NCI-H748 treated with DMSO at 0.1 percent for 48 hours (cell line): ENCODE measurements at places on chromosomes 6 and 20.

- no peak for DNase-seq
These were observed 3.0 kb upstream of the NNAT start for GRCh38 chr20:37518059-37518458.

DNA sequence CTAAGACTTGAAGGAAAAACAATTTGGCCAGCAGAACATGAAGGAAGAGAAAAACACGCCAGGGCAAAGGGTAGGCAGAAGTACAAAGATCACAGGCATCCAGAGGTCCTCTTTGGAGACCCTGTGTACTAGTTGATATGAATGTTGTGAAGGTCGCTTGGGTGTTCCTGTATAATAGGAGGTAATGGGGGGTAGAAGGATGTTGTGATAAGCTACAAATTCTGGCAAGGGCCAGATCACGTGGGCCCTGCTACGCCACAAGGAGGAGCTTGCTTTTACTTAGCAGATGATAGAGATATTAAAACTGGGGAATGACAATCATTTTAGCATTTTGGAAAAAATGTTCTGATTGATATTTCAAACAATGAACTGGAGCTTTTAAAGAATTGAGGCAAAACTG is 878 bp upstream of the HLA-DMA start:
- DNase-seq: no peak

DNA sequence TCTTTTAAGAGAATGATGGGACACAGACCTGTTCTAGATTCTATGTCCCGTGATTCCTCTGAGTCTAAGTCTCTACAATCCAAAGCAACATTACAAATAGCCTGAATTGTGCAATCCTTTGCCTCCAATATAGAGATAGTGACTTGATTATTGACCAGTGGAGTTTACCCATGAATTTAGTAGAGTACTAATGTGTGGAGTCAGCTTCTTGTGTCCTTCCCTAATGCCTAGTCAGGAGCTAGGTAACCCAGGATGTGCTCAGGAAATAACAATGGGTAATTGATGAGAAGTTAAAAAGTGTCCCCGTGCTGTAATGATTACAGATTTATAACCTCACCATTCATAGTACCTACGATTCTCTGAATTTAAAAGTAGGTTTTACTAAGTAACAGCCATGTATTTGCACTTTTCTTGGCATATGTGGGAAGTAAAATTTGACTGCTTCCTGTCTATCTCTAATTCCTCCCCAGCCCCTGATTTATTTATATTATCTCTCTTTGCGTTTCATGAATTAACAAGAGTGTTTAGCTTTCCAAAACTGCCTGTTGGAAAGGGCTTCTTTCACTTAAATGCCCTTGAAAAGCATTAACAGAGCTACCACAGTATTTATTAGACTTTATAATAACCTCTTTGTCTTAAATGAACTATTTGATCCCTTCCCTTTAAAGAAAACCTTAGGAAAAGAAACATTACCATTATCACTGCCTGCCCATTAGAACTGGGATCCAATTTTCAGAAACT is 30.5 kb downstream of the NEDD9 start:
- no peak for DNase-seq

GRCh38 chr6:44606504-44606903 is 219.0 kb downstream of the CDC5L start:
- peak; percentile 5 for DNase-seq

DNA sequence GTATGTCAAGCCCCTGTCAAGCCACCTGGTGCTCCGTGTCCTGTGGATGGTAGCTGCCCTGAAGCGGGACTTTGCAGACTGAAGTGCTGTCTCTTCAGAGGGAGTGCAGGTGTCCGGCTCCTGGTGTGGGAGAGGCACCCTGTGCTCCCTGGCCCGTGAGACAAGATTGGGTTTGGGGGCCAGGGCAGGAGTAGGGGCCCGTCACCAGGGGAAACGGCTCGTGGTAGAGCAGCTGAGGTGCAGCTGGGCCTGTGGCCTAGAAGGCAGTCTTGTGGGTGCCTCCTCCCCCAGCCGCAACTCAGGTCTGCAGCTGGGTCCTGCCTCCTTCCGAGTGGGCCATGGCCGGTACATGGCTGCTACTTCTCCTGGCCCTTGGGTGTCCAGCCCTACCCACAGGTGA is at the start of gene PTCRA:
Gene PTCRA (plus strand): TSS at position 322 of the 400 bp plus-strand sequence. CDS start 17 bp downstream, at position 339.
- DNase-seq: no peak

DNA sequence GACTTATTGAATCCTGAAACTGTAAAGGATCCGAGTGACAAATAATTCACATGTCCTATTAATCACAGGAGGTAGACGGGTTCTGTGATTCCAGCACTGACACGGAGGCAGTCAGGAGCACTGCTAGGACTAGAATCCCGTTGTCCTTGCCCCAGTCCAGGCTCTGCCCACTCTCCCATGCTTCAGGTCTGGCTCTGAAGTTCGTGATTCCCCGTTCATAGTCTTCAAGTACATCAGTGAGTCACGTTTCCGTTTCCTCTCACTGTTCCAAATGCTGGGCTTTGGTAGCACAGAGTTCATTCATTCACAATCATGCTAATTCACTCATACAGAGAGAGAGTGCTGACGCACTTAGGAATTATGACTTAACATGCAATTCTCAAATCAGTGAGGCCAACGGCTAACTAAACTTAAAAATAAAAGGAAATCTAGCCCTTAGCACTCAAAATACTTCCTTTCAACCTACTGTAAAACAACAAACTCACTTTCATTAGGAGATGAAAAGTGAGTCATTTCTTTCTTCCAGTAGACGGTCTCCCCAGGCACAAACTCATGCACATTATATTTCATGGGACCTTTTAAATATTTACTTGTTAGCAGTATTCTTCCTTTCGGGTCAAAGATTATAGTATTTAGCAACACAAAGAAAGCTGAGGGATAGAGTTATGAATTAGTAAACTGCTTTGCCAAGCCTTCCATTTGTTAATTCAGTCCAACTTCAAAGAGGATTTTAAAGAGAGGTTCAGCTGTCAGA is 94.0 kb upstream of the NHSL1 start:
- DNase-seq: no peak

GRCh38 chr6:157047328-157047727 is 270.1 kb downstream of the ARID1B start:
- no peak for DNase-seq

- no peak for DNase-seq
These were observed 285.6 kb downstream of the TAF4 start for GRCh38 chr20:61780066-61780465.

GRCh38 chr6:163120223-163120622 is 294.3 kb upstream of the QKI start:
- DNase-seq: no peak

- no peak for DNase-seq
These were observed 40.1 kb downstream of the NUP153 start for GRCh38 chr6:17666646-17667045.

DNA sequence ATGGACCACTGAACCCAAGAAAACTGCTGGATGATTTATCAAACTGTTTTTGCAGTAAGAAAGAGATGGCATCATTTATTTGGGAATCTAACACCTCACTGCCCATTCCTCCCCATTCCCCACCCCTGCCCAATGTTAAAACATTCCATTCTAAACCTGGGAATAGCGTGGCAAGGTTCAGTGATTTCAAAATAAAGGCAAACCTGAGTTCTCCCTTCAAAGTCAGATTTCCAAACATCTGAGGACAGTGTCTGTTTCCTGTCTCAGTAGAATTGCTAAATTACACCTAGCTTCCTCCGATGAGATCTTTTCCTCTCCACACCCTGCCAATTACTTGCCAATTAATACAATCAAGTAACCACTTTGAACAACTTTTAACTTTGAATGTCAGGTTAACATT is 127.4 kb upstream of the ARMC2 start:
- no peak for DNase-seq

DNA sequence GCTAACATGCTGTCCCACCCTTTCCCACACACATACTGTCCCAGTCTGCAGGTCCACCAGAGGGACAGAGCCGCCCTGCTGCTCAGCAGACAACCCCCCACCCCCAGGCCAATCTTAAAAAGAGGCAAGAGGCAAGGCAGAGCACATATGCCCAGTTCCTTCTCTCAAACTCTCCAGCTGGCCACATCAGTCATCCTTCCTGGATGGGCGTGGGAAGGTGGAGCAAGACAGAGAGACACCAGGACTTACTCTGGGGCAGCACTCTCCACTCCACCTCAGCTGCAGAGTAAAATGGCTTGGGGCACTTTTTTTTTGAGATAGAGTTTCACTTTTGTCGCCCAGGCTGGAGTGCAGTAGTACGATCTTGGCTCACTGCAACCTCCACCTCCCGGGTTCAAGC is 10.8 kb downstream of the MOCS3 start:
- DNase-seq: no peak

DNA sequence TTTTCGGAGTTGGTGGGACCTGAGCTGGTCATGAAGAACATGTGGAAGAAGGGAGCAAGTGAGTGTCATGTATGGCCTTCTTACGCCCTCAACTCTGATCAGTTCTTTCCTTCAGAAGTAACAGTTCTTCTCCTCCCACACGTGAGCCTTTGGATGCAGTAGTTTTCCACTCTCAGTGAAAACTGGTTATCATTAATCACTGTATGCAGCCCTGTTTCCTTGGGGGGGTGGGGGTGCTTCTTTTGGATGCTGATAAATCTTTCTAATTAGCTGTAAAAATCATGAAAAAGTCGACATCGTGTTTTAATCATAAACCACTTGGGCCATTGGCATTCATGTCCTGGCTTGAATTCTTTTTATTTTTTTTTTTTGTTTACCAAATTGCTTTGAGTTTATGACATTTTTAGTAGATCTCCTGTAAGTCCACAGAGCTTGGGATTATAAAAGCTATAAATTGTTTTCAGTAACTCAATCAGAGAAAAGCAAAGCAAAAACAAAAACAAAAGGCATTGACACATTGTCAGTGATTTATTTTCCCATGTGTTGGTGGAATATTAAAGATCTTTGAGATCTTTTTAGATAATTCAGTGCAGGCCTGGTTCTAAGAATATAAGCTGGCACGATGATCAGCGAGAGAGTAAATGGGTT is 84.8 kb downstream of the TRMT11 start:
- DNase-seq: no peak

GRCh38 chr20:63268671-63269439 is 3.8 kb upstream of the ARFGAP1 start:
- no peak for DNase-seq

- no peak for DNase-seq
These were observed 212.9 kb downstream of the PLCB4 start for GRCh38 chr20:9281803-9282202.

- DNase-seq: no peak
These were observed 58.7 kb downstream of the OTOR start for GRCh38 chr20:16806886-16807285.

- DNase-seq: peak; percentile 93
These were observed 32.9 kb downstream of the COX4I2 start for GRCh38 chr20:31670371-31671228.

- no peak for DNase-seq
These were observed 29.7 kb upstream of the GFOD1 start for GRCh38 chr6:13517116-13517515.

DNA sequence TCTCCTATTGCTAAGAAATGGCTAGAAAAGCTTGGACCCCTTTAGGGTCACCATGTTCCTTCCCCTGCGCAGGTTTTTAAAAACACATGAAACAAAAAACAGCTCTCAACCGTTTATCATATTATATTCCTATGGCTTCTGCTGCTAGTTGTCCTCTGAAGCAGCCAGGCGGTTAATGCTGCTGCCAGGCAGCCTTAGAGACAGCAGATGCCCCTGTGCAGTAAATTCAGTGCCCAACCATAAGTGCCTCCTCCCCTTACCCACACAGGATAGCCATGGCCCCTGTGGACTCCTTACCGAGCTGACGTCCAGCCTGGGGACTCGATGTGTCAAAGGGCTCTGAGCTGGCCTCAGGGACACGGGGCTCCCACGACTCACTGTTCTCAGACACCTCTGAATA is 64.4 kb downstream of the PLCG1 start:
- DNase-seq: no peak

DNA sequence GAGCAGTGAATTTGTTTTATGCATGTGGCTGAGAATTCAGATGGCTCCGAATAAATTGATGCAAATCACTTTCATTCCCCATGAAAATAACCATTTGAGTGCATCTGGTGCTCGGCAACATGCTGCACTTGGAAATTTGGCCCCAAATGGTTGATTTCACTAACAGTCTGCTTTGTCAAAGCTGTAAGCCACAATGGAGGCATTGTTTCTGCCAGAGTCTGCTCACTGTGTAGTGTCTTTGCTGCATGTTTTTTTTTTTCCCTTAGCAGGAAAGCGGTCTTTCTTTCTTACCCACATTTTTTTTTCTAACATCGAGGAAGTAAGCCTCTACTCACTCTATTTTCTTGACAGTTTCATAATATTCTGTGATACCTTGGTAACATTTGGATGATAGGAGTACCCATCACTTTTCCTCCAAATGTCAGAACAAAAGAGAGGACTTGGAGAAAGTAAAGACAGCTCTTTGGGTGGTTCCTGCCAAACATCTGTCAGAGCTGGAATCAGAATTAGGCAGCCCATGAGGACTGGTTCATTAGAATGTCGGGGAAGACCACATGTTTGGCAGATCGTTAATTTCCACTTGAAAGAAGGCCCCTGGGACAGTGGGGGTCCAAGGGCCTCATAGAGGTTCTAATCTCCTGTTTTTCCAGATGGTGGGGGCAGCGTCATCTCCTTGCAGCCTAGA is 149.5 kb downstream of the DOK5 start:
- no peak for DNase-seq

DNA sequence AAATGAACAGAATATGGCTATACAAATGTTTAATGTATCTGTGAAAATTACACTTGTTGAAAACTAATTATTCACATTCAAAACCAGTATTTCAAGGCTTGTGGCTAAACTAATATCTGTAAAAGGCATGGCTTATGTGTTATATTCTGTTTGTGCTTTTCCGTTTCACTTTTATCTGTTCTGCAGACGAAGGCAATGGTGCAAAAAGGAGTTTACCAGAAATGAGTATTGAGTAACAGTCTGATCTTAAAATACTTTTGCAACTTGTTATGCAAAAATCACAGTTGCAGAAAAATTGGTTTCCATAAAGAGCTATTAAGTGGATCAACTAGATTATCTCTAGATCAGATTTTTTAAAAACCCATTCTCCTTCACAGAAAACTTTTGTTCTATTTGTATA is 9.4 kb upstream of the STX11 start:
- no peak for DNase-seq

GRCh38 chr6:72963946-72964345 is 261.4 kb downstream of the KHDC1L start:
- no peak for DNase-seq

DNA sequence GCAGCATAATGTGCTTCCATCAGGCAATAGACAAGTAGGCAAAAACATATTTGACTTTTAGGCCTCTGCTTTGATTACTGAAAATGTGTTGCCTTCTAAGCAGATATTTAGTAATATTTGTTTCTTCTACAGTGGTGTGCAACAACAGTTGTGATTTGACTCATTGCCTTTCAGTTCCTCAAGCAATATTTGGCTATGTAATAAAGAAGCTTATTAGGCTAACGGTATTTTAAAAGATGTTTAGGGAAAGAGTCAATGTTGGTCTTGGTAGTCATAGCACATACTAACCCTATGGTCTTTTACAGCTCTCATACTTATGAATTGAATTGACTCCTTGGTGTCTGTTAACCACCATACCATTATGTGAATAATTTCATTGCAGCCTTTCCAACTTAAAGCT is 124.1 kb downstream of the GRIK2 start:
- DNase-seq: no peak

GRCh38 chr6:13299403-13299821 is 28.9 kb downstream of the TBC1D7 start:
- no peak for DNase-seq

GRCh38 chr20:22232923-22233322 is 351.4 kb downstream of the FOXA2 start:
- DNase-seq: no peak

GRCh38 chr20:22333885-22334545 is 250.4 kb downstream of the FOXA2 start:
- peak; percentile 82 for DNase-seq
